ENCODE measurements at places on chromosomes 13 and 19.

- H3K4me1 ChIP-seq = no peaks in the 10 kb centered on the region
- H3K27me3 ChIP-seq = peaks cover 1% of the 10 kb centered on the region
- H3K4me3 ChIP-seq = no peak overlapping the region
- no peak for DNase-seq
- H3K36me3 ChIP-seq = peaks cover 76% of the 10 kb centered on the region
- no peak overlapping the region for H3K27ac ChIP-seq
Observed at GRCh38 chr19:20879501-20879900, 43.5 kb upstream of the ZNF85 start.

GRCh38 chr19:6737873-6738786, 750 bp upstream of the GPR108 start:
- H3K4me1 ChIP-seq = peaks cover 47% of the 10 kb centered on the region
- H3K27ac ChIP-seq = peak overlapping the region; percentile 85
- DNase-seq = peak; percentile 85
- peaks cover 5% of the 10 kb centered on the region for H3K36me3 ChIP-seq
- H3K27me3 ChIP-seq = no peaks in the 10 kb centered on the region
- peak overlapping the region; percentile 99 for H3K4me3 ChIP-seq

GRCh38 chr13:45119469-45119990, 780 bp upstream of the GTF2F2 start:
- no peak overlapping the region for H3K27ac ChIP-seq
- no peak for DNase-seq
- H3K4me1 ChIP-seq = peaks cover 6% of the 10 kb centered on the region
- H3K36me3 ChIP-seq = peaks cover 7% of the 10 kb centered on the region
- H3K4me3 ChIP-seq = no peak overlapping the region

DNA sequence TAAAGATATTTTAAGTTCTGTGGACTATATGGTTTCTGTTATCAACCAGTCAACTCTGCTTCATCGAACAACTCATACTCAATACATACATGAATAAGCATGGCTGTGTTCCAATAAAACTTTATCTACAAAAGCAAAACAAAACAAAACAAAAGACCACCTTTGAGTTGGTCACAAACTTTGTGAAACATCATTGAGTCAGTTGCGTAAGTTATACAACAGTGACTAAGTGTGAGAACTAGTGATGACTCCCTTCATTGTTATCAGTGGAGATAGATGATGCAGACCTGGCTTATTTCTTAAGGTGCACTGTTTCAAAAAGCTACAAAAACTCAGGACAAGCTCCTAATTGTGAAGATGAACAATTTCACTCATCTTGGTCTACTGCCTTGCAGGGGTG, 14.5 kb upstream of the KLK4 start:
- no peak overlapping the region for H3K4me3 ChIP-seq
- no peak overlapping the region for H3K27ac ChIP-seq
- no peaks in the 10 kb centered on the region for H3K36me3 ChIP-seq

DNA sequence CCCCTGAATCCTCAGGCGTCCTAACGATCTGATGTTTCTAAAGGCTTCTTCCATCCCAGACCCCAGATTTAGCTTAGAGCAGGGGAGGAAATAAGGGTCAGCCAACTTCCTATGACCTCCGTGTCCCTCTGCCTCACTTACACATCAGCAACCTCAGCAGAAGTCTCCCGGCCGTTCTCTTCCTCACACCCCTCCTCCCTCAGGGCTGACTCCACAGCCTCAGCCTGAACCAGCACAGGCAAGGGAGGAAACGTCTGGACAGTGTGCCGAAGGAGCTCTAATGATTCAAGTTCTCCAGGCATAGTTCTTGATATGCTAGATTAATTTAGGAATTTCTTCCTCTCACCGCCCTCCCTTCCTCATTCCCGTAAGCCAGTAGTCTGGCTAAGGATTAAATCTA, 121.4 kb downstream of the NUFIP1 start:
- H3K27ac ChIP-seq = no peak overlapping the region
- no peak overlapping the region for H3K4me3 ChIP-seq
- peaks cover 6% of the 10 kb centered on the region for H3K27me3 ChIP-seq
- H3K4me1 ChIP-seq = 0 out of 2 replicates have a peak, but pooled peaks cover 5% of the 10 kb centered on the region
- DNase-seq = no peak
- peaks cover 12% of the 10 kb centered on the region for H3K36me3 ChIP-seq

DNA sequence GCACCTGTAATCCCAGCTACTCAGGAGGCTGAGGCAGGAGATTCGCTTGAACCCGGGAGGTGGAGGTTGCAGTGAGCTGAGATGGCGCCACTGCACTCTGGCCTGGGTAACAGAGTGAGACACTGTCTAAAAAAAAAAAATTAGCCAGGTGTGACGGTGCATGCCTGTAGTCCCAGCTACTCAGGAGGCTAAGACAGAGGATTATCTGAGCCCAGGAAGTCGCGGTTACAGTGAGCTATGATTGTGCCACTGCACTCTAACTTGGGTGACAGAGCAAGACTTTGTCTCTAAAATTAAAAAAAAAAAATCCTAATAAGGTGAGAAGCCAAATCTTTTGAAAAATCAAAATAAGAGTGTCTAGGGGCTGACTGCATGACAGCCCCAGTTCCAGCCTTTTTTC, 9.7 kb upstream of the CEBPA start:
- no peak overlapping the region for H3K4me3 ChIP-seq
- DNase-seq = no peak
- H3K27ac ChIP-seq = no peak overlapping the region

DNA sequence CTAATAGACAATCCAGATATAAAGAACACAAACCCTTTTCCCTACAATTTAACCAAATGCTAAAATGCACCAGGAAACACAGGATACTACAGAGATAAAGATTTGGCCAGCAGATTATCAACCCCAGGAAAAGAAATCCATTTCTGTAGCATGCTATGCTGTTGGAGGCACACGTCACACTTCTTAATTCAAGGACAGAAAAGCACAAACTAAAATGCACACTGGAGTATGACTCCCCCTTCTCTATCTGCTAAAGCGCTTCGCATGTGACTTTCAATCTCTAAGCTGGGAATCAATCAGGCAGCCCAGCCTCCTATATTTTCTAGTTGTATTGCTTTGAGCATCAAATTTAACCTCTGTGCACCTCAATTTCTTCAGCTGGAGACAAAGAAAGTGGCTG, 22.2 kb downstream of the ABCC4 start:
- DNase-seq = no peak
- peaks cover 14% of the 10 kb centered on the region for H3K36me3 ChIP-seq
- no peaks in the 10 kb centered on the region for H3K27me3 ChIP-seq

- H3K4me3 ChIP-seq = no peak overlapping the region
- no peak for DNase-seq
- H3K27ac ChIP-seq = no peak overlapping the region
- no peaks in the 10 kb centered on the region for H3K36me3 ChIP-seq
- H3K27me3 ChIP-seq = no peaks in the 10 kb centered on the region
- peaks cover 16% of the 10 kb centered on the region for H3K4me1 ChIP-seq
Observed at GRCh38 chr19:17423429-17424208, 3.8 kb downstream of the MVB12A start.

Measured in HFFc6 (cell line).